ENCODE measurements at places on chromosomes 7 and 10. TPM values are rescaled to one million over a fixed set of nuclear protein-coding genes. Genes with fewer than 3 reads are reported as not detected.

Gene CHAT
- not detected for total RNA-seq

Gene CPA2
- 0.55 TPM for total RNA-seq

Gene FOXI2
- total RNA-seq, result not detected

Gene AZGP1
- total RNA-seq, result 0.46 TPM

Gene TMEM229A
- total RNA-seq, result not detected

Gene VCL
- total RNA-seq, result 16.3 TPM

Gene CCDC71L
- total RNA-seq, result 42.7 TPM

Gene IFIT2
- 1.5 TPM for total RNA-seq

Gene ITGB8
- 0.11 TPM for total RNA-seq

Gene MPP7
- total RNA-seq, result 2.9 TPM

Gene GPR146
- 0.21 TPM for total RNA-seq

Data from activated T-cell treated with anti-CD3 and anti-CD28 coated beads, Interleukin-2, amount 50 U/mL, for 4 hours (primary cell).